Activated T-helper 2 cell treated with anti-CD3 and anti-CD28 coated beads, Interferon-gamma antibody, Interleukin-2, Interleukin-4, amounts not matched to agents 10 μg/mL and 5 μg/mL and 100 μg/mL, durations not matched to agents 14 hours and 24 hours and 36 hours (primary cell): ENCODE measurements at places on chromosomes 4 and X. TPM values are rescaled to one million over a fixed set of nuclear protein-coding genes. Genes with fewer than 3 reads are reported as not detected.

DNA sequence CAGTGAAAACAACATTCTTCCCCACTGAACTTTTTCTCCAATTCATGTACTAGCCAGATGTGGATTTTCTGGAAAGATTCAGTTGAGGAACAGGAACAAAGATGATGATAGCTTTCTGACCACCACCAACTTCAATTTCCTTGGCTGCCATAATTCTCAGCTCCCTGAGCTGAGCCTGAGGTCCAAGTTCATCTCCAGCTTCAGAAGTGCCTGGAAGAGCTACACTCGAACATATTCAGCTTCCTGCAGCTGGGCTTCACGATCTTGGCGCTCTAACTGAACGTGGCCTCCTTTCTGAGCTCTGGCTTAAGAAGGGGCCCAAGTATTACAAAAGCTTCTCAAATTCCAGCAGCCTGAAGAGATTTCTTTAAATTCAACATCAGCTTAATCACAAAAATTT is 83.9 kb downstream of the QDPR start:
- DNase-seq, result no peak

GRCh38 chr4:128159967-128160366 is 98.9 kb downstream of the LARP1B start:
- no peak for DNase-seq

- no peak for DNase-seq
These were observed 8.5 kb upstream of the HTN1 start for GRCh38 chr4:70041652-70042286.

SMAD1 gene
- total RNA-seq, result 5.8 and 7.5 TPM in 2 replicates
